Large intestine (tissue), 12 donors: ENCODE measurements at places on chromosomes 13 and 19. TPM values are rescaled to one million over a fixed set of nuclear protein-coding genes. Genes with fewer than 3 reads are reported as not detected.

The POU4F1 gene
- polyA plus RNA-seq, result 0.48 TPM

The TMTC4 gene
- 27.1 TPM for polyA plus RNA-seq

DNA sequence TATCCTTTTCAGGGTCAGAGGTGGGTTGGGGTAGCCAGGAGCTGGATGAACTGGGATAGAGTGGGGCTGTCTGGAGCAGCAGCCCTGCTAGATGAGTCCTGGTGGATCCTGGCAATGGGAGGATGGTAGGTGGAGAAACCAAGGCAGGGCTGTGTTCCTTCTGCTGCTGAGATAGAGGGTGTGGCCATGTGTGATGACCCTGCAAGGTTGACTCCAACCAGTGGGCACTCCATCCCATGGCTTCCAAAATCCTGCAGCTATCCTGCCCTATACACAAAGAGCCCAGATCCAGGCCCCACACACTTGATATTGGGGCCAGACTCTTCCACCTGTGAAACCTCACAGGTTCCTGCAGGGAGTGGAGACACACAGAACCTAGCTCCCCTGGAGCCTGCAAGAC lies 2.4 kb upstream of the ZNF446 start:
- DNase-seq, result no peak

- peak; percentile 53 for DNase-seq
Measured at GRCh38 chr19:47107202-47107952, 6.2 kb downstream of the ZC3H4 start.

DNA sequence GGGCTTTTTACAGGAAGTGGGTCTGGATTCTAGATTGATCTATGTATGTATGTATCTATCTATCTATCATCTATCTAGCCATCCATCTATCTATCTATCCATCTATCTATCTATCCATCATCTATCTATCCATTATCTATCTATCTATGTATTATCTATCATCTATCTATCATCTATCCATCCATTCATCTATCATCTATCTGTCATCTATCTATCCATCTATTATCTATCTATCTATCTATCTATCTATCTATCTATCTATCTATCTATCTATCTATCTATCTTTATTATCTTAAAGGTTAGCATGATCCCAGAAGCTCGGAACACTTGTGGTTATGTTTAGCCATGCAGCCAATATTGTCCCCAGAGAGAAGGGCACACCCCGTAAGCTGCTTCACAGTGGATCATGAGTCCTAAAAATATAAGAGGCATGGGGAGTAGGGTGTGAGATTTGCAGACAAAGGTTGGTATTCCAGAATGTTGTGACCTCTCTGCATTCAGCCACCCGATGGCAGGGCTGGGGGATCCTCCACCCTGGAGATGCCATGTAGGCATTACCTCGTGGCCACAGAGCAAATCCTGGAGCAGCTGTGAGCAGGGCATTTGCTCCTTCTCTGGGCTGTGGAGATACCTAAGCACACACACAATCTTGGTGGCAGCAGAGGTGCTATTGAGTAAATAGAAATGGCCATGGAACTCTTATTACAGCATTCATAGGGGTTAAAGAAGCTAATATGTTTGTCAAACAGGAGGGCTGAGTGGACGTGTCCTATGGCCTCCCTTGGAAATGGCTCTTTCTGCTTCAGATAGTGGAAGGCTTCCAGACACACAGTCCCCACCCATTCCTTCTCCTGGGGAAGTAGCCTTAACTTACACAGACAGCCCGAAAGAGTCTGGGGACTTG lies 310.0 kb upstream of the TSHZ3 start:
- no peak for DNase-seq

DNA sequence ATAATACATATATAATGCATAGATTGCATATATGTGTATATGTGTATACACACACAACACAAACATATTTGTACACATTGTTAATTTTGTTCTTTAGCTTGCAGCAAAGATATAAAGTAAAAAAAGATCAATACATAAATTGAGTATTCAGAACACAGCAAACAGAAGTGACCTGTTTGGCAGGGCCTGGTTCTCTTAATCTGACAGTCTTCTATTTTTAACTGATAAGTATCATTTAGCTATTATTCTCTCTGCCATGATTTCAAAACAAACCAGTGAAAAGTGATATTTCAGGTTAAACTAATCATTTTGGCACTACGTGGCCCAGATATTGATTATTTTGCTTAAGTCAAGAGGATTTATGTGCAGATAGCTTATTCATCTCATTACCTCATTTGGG lies 309.4 kb downstream of the OXGR1 start:
- no peak for DNase-seq

- no peak for DNase-seq
Measured at GRCh38 chr19:41321600-41322270, 11.8 kb downstream of the CCDC97 start.

DNA sequence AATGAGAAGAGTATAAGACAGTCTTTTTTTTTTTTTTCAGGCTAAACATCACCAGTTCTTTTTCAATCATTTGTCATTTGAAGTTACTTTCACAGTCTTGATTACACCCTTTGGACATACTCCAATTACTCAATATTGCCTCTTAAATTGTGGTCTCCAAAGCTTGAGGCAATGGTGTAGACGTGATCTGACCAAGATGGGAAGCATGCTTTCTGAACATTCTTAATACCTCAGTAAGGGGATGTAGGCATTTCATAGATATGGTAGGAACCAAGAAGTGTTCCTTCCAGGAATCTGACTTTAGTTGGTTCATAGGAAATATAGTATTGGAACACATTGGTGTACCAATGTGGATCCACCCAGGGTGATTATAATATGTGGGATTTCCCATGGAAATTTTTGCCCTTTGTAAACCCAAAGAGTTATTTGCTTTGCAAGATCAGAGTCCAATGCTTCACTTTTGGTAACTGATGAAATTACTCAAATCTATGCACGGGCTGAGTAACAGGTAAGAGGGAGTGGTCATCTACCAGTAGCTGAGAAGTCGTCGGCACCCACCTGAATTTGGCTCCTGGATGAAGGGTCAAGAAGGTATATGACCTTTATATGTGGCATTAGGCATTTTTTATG lies 62.2 kb downstream of the ERCC5 start:
- no peak for DNase-seq

DNA sequence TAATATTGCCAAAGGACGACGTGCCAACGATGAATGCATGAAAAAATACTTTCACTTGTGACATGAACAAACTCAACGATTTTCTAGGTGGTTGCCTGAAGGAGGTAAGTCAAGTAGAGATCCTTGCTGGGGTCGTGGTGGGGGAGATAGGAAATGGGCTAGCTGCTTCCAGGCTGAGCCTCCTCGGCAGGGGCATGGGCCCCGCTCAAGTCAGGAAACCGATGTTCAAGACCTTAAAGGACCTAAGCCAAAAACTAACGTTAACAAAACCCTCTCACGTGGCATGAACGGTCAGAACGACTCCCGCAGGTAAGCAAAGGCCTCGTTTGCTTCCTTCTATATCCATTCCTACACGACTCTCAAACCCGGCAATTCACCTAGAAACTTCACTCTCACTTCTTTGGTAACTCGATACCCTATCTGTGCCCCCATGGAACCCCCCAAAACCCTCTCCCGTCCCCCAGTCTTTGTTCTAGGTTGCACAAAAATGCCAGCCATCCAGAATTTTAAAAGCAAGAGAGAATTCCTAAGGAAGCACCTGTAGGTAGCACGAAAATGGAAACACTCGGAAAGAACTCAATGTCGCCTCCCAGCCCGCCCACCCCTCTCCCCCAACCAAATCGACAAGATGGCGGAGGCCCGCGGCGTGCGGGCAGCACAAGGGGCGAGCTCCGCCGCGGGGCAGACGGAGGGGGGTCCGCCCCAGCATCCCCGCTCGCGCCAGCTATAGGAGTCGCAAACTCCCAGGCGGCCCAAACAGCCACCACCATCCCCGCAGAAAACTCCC lies 13.6 kb downstream of the ACP4 start:
- peak; percentile 51 for DNase-seq

GRCh38 chr13:107576430-107576829 lies 638.9 kb downstream of the LIG4 start:
- DNase-seq, result no peak

DNA sequence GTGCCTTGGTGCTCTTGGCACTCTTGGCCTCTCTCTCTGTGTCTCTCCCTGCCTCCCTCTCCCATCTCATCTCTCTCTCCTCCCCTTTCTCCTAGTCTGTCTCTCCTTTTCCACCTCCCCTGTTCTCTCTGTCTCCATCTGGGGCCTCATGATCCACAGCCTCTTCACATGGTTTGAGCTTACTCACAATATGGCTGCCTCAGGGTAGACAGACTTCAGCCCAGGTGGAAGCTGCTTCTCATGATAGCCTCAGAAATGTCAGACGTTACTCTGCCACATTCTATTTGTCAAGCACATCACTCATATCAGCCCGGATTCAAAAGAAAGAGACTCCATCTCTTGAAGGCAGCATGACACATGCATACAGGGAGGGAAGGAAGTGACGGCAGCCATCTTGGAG lies 18.4 kb upstream of the S1PR4 start:
- DNase-seq, result no peak

- peak; percentile 10 for DNase-seq
Measured at GRCh38 chr13:25372284-25373081, 709 bp downstream of the ATP8A2 start.

DNA sequence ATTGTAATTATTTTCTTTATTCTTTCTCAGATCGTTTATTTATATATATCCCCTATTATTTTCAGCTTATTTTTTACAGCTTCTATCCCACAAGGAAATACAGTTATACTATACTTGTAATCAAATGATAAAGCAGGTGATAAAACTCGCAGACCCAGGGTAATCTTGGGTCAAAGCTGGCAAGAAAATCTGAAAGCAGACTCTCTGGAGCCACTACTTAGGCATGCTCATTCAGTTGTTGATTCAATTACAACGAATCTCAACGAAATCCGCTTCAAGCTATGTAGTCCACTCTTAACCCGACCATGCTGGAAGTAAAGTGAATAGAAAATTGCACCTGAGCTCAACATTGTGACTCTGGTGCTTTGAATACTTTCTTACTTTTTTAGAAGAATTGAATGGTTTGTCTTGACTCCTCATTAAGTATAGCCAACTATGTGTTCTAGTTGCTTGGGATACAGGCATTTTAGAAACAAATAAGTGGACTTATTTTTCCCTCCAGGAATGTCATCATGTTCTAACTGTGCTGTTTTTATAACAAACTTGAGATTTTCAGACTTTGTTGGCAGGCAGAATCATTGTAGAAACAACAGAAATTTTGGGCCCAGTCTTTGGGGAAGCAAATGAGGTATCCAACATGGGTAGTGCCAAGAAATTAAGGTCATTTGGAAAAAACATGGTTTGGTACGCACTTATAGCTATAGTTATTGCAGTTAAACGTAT lies 21.4 kb downstream of the ESD start:
- DNase-seq, result no peak

- no peak for DNase-seq
Measured at GRCh38 chr13:34546344-34547250, 395.5 kb upstream of the NBEA start.

DNA sequence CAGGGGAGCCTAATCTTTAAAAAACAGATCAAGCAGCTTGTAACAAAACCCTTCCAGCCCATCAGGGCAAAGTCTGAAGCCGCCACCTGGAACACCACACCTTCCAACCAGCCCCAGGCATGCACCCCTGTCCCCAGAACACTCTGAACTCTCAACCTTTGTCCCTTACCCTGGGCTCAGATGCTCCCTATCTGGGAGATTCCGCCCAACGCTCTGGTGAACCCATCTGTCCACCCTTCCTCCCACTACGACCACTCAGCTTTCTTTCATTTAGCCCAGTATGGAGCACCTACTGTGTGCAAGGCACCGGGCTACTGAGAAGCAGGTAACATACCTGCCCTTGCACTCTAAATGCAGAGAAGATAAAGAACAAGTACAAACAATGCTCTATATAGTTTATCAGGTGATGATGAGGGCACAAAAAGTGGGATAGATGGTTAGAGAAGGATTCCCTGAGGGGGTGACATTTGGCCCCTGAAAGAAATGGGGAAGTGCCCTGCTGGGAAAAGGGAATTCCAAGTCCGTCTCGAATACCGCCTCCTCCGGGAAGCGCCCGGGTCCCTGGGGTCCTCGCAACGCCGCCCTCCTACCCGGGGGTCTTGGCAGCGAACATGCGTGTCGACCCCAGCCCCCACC lies 629 bp downstream of the PEPD start:
- peak; percentile 86 for DNase-seq

DNA sequence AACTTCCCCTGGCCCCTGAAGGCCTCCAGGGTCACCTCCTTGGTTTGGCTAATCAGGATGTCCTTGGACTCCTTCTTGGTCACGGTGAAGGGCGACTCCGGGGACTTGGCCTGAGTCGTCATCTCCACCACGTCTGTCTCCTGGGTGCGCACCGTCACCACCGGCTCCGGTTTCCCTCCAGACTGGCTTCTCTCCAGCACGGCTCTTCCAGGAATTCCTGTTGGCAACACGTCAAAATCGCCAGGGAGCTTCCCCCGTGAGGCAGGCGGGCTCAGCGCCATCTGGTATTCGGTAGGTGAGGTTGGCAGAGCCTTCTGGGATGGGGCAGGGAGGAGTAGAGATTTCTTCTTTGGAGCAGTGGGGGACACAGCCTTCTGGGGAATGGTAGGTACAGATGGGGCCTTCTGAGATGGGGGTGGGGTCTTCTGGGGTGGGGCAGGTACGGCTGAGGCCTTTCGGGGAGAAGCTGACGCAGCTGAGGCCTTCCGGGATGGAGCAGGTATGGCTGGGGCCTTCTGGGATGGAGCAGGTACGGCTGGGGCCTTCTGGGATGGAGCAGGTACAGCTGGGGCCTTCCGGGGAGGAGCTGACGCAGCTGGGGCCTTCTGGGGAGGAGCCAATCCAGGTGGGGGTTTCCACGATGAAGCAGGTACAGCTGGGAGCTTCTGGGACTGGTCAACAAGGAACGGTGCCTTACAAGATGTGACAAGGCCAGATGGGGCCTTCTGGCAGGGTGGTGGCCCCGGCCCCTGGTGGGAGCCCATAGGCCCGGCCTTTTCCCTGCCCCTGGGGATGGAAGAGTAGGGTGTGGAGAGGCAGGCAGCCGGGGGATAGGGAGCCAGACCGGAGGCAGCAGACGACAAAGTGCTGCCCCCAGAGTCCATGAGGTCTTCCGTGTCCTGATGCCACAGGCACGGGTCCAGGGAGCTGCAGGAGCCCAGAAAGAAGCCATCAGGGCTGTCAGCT lies 3.8 kb downstream of the GARIN5B start:
- DNase-seq, result no peak

- DNase-seq, result no peak
Measured at GRCh38 chr13:86269511-86269910, 470.3 kb upstream of the SLITRK6 start.

- no peak for DNase-seq
Measured at GRCh38 chr13:72599178-72599743, 128.2 kb downstream of the MZT1 start.

DNA sequence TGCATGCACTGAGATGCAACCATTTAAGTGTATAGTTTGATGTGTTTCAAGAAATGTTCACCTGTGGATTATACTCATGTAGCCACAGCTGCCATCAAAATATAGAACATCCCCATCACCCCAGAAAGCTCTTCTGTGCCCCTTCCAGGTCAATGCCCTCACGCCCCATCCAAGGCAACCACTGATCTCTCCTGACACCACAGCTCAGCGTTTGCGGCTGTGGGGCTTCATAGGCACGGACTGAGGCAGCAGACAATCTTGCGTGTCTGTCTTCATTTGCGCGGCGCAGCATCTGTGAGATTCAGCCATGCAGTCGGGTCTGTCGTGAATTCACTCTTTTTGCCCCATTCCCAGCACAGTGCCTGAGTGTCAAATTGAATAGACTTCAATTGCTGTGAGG lies 153.8 kb upstream of the UQCRFS1 start:
- DNase-seq, result no peak

- peak; percentile 48 for DNase-seq
Measured at GRCh38 chr13:73399347-73400216, 340.8 kb downstream of the KLF5 start.
